ENCODE measurements at places on chromosomes 2 and 18.

GRCh38 chr18:7658701-7659100 is 91.6 kb downstream of the PTPRM start:
- DNase-seq: no peak

DNA sequence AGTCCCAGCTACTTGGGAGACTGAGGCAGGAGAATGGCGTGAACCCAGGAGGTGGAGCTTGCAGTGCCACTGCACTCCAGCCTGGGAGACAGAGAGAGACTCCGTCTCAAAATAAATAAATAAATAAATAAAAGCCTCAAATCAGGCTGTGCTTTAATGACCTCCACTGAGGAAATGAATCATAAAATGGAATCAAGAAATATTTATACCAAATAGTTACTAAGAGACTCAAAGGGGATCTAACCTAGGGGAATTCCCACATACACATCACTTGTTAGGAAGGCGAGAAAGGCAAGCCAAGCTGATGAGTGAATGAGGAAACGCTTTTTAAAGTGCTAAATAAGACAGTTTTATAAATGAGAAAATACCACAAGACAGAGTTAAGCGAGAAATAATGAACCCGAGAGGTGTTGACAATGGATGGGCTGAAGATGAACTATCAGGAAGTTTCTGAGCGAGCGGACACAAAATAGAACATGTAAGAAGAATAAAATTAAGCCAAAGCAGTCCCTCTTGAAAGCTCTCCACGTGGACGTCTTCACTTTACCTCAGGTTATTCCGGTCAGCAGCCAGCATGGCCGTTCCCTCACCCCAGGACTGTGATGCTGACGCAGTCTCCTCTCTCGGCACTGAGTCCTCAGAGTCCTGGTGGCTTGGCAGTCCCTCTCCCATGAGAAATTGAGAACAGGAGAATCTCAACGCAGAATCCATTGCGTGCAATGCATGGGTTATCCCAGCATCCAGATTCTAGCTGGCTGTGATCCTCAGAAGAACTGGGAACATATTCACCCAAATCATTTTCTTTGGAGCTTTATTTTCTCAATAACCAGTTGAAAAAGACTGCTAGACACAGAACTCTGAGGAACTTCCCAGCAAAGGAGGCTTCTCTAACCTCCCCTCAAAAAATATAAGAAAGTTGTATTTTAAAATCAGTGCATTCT is 22.3 kb downstream of the PXDN start:
- DNase-seq: no peak

DNA sequence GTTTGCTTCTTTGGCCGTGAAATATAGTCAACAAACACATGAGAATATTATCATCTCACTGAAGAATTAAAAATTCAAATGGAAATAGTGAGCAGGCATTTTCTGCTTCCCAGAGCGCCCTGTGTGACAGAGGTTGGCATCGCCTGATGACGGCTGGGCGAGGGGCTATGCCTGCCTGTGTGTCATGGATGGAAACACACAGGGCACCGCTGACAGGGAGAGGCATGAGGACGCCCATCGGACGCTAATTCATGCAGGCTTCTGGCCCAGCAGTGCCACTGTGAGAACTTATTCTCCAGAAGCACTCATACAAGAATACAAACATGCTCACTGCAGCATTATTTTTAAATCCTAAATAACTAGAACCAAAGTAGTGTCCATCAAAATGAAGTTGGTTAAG is 61.4 kb upstream of the OTOS start:
- no peak for DNase-seq

- DNase-seq: no peak
Measured at GRCh38 chr2:47179388-47179787, 24.3 kb upstream of the STPG4 start.

- no peak for DNase-seq
Measured at GRCh38 chr2:29013057-29013780, 32.1 kb downstream of the TOGARAM2 start.

GRCh38 chr18:63936932-63937393 is 12.1 kb upstream of the HMSD start:
- DNase-seq: no peak

DNA sequence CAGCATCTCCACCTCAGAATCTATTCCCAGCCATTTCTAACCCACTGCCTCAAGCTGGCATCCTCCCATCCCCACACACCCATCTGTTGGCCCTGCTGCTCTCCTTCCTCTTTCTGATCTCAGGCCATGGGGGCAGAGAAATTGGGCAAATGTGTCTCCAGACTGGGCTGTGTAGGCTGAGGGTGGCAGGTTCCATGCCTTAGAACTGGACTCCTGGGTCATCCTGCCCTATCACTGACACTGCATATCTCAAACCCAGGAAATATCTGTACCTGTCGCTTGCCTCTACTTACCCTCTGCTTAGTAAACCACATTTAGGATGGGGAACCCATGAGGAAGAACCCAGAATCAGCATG is 1.8 kb downstream of the WNT10A start:
- DNase-seq: no peak

DNA sequence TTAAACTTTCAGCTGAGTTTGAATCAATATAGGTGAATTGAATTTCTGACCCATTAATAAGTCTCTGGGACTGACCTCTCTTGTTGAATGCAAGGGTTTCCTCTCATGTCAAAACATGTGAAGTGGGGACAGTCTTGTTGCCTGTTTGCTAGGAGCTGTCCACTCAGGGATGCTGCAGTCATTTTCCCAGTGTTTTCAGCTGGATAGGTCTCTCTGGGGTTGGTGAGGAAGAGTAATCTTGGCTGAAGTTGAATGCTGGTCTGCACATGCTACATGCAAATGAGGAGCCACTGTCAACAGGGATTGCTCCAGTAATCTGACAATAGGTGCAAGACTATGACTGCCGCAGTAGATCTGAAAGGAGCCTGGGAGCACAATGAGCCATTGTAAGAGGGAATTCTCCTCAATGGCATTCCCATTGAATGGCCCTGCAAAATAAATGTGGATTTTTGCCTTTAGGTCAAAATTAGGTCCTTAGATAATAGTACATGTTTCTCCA is 34.1 kb upstream of the IL1RL1 start:
- no peak for DNase-seq

DNA sequence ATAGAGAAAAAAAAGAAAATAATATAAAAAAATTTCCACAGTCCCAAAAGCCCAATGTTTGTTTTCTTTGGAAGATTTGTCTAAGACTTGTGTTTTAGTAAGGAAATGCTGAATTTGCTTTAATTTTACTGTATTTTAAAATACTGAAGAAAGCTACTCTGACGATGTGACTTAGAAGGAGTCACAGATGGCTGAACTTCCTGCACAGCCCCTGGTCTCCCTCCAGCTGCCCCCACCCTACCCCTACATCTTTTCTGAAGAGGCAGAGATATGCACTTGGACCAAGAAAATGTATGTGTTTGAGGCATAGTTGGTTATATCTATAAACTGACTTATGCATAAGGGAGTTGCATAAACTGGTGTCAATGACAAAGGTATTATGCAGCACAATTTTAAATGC is 172.3 kb downstream of the CDH2 start:
- no peak for DNase-seq

GRCh38 chr2:27080140-27080469 is 1.7 kb downstream of the EMILIN1 start:
- no peak for DNase-seq

- DNase-seq: no peak
Measured at GRCh38 chr2:207334624-207335371, 169.1 kb upstream of the KLF7 start.
